Cerebellar nuclear complex (tissue), 1 donor: ENCODE measurements at places on chromosomes 4 and X.

GRCh38 chr4:124879195-124879594 is 166.7 kb upstream of the ANKRD50 start:
- no peak for DNase-seq

GRCh38 chrX:65757943-65758342 is 90.5 kb downstream of the MSN start:
- DNase-seq: no peak

GRCh38 chrX:8254401-8254800 is 83.3 kb upstream of the VCX2 start:
- DNase-seq: no peak

- no peak for DNase-seq
Measured at GRCh38 chrX:13126775-13127174, 82.4 kb upstream of the FAM9C start.

GRCh38 chrX:103741879-103742278 is 31.2 kb downstream of the TMEM31 start:
- DNase-seq: no peak

GRCh38 chr4:139962130-139962684 is 191.8 kb downstream of the MAML3 start:
- no peak for DNase-seq

DNA sequence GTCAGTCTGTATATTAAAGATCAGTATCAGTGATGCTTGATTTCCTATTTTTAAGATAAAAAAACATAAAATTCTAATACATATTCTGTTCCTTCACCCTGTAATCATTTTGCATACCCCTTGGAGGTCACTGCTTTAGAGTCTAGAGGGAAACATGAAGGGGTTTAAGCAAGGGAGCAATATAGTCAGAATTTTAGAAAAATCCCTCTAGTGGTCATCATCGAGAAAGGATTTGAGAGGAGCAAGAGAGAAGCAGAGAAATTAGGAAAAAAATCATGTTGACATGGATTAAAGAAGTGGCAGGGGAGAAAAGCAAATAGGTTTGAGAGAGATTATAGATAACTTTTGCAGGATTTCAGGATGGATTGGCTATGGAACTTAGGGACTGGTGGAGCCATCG is 11.1 kb downstream of the APEX2 start:
- DNase-seq: no peak

- DNase-seq: no peak
Measured at GRCh38 chr4:37769391-37769989, 57.0 kb upstream of the PGM2 start.

DNA sequence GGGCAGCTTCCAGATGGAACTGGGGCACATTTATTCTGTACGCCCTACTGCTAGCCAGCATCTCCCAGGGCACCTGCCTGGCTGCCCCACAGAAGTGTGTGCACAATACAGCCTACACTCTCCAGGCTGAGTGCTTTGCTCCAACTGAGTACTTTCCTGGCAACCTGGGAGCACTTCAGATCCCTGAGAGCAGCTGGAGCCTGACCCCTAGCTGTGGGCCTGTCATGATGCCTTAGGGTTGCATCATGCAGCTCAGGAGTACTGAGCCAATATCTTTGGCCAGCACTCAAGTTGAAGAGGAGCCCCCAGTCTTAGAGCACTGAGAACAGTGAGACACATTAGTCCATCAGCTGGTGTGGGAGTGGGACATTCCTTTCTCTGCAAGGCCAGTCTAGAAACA is 321.9 kb downstream of the CFAP47 start:
- no peak for DNase-seq

- no peak for DNase-seq
Measured at GRCh38 chrX:109352066-109352588, 129.8 kb downstream of the GUCY2F start.

DNA sequence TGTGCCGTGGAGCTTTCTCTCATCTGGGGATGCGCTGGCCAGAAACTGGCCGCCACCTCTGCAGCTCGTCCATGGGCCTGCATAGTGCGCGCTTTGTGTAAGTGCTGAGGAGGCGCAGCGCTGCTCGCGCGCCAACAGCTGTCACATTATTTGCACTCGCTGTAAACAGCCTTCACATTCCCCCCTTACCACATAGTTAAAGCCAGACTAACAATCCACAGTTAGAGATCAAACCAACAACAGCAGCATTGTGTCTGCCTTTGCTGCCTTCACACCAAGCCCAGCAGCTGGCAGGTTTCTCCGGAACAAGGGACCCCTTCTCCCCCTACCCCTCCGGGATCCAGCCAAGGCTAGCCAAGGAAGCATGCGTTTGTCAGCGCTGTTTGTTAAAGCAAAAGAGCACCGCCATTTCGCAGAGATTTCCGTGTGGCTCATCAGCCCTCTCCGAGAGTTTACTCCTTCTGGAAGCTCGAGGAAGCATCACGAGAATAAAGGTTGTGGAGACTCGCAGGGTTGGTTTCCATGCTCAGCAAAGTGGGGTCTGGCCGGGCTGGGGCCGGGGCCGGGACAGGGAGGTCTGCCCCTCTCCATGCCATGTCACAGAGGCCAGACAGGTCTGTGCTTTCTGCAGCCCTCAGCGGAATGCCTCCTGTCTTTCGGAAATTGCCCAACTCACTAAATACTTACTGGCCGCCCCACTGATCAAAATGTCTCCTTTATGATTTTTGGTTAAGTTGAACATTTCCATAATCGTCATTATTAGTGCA is 11.0 kb downstream of the BCOR start:
- no peak for DNase-seq

DNA sequence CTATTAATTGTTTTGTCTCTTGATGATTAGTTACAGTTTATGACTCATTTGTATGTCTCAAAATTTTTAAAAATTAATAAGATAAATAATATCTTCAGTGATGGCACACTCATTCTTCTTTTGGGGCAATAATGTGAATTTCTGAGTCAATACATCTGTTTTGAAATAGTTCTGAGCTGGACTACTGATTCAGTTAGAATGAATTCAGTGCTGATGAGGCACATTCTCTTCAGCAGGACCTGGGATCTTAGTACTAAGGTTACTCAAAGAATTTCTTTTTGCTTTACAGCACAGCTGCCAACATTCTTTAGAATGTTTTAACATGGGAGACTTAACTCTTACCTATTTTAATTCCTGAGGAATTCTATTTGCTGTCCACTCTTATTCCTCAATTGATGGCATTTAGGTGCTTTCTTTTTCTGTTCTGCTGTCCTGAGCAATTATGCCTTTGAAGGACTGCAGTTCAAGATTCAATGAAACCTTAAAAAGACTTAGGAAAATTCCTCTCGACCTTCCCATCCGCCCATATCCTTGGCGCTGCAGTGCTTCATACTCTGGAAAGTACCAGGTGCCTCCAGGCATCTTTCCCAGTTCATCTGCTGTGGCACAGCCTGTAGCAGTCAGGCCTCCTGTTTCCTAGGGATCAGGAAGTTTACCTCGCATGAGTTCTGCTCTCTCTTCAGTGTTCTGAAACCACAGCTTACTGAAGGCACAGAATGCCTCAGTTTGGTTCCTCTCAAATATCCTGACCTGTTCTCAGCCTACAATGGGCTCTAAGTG is 213.7 kb downstream of the FSTL5 start:
- DNase-seq: no peak

GRCh38 chr4:142345924-142346323 is 500.2 kb downstream of the INPP4B start:
- DNase-seq: no peak

DNA sequence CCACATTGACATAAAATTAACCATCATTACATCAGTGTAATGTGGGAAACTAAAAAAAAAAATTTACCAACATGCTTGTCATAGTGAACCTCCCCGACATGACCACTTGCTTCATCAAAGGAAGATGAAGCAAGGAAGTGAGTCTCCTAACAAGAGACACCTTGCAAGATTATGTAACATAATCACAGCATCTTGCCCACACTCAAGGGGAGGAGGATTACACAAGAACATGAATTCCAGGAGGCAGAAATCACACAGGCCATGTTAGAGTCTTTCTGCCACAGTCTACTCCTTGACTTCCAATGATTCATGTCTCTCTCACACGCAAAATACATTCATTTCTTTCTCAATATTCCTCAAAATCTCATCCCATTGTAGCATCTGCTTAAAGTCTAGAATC is 93.3 kb downstream of the AKAP4 start:
- DNase-seq: no peak

GRCh38 chr4:83734576-83734975 is 198.7 kb downstream of the GPAT3 start:
- no peak for DNase-seq

DNA sequence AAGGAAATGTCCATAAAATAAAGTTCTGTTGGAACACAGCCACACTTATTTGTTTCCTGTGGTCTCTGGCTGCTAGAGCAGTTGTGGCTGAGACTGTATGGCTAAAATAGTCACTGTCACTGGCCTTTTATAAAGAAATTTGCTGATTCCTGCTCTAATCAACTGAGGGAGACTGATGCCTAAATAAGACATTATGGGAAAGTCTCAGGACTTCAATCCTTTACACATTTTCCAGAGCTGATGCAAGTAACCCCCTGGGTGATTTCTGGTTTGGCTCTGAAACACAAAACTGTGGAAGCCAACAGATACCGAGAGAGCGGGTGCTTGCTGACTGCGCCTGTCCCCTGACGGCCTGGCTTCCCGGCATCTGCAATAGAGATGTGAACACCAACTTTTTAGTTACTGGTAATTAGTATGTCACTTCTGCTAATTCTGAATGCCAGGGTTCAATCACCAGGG is 64.0 kb downstream of the POLR2B start:
- no peak for DNase-seq

DNA sequence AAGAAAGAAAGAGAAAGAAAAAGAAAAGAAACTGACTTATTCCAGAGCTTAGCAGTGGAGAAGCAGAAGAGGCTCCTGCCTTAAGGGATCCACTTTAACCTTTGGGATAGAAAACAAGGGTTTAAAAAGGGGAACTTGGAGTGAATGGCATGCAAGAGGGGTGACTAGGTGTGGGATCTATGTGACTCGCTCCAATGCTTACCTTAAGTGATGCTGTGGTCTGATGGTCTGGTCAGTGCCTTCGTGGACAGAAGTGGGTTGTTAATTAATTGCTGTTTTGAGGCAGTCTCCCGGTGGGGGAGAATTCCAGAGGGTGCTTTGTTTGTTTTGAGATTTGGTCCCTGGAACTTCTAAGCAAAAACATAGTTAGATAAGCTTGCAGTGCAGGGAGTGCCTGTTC is 21.1 kb upstream of the RHOXF1 start:
- DNase-seq: no peak

GRCh38 chr4:184273166-184274147 is 55.8 kb upstream of the ENPP6 start:
- no peak for DNase-seq

DNA sequence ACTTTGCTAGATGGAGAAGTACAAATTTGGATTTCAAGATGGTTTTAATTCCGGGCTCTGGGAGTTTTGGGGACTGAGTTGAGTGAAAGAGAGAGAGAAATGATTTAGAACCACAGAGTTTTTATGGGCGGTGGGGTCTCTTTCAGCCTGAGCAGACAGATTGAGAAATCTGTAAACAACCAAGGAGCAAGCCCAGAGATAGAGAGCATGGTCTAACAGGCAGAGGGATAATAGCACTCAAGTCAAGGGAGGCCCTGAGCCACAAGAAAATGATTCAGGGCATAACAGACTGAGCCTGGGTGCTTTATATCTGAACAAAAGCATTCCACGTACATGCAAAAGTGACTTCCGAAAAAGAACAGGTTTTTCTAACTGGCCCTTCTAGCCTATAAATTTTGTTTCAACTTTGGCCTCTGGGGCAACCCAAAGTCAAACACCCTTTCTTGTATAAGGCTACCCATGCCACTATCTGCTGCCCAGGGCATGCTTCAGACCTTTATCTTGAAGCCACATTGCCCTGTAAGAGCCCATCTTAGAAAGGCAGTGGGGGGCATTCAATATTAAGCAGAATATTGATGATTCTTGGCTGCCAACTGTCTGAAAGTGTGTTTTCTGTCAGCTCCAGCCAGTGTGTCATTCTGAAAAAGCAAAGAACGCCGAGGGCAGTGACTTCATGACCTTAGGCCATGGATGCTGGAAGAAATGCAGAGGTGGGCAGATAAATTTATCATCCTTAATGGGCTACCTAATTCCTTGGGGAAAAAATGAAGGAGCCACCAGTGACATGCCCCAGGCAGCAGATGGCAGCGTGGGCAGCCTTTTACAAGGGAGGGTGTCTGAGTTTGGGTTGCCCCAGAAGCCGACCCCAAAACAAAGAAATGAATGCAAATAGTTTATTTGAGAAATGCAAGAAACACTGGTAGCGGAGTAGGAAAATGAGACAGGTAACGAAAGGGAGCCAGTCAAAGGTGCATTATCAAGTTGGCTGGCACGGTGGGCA is 637.6 kb downstream of the MID1IP1 start:
- DNase-seq: no peak

GRCh38 chr4:54754394-54754793 is 96.6 kb downstream of the KIT start:
- DNase-seq: no peak

- DNase-seq: no peak
Measured at GRCh38 chr4:113256946-113257345, 207.5 kb downstream of the ANK2 start.

DNA sequence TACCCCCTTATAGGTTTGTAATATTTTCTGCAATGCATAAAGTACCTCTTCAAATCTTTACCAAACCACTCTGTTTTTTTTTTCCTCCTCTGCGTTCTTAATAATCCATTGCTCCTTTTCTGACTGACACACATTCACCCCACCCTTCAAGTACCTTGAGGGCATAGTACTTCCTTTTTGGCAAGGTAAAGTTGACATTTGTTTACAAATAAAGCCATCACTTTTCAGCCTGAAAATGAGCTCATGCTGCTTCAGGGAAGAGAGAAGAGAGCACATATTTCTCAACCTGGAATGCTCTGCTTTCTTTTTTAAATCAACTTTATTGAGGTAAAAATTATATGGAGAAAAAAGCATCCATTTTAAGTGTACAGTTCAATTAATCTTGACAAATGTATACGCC is 113.9 kb downstream of the AGTR2 start:
- no peak for DNase-seq

GRCh38 chr4:54090804-54091623 is 8.9 kb upstream of the GSX2 start:
- DNase-seq: no peak

DNA sequence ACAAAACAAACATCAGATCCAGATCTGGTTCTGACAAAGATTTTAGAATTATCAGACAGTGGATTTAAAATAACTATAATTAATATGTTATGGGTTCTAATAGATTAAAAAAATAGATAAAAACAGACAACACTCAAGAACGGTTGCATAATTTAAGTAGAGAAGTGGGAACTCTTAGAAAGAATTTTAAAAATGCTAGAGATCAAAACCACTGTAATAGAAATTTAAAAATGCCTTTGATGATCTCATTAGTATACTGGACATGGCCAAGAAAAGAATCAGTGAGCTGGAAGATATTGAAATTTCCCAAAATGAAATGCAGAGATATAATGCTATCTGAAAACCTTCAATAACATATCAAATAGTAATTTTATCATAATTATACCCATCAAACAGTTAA is 28.3 kb upstream of the DYNLT3 start:
- no peak for DNase-seq
